ENCODE measurements at places on chromosomes 11 and 22. TPM values are rescaled to one million over a fixed set of nuclear protein-coding genes. Genes with fewer than 3 reads are reported as not detected.

DNA sequence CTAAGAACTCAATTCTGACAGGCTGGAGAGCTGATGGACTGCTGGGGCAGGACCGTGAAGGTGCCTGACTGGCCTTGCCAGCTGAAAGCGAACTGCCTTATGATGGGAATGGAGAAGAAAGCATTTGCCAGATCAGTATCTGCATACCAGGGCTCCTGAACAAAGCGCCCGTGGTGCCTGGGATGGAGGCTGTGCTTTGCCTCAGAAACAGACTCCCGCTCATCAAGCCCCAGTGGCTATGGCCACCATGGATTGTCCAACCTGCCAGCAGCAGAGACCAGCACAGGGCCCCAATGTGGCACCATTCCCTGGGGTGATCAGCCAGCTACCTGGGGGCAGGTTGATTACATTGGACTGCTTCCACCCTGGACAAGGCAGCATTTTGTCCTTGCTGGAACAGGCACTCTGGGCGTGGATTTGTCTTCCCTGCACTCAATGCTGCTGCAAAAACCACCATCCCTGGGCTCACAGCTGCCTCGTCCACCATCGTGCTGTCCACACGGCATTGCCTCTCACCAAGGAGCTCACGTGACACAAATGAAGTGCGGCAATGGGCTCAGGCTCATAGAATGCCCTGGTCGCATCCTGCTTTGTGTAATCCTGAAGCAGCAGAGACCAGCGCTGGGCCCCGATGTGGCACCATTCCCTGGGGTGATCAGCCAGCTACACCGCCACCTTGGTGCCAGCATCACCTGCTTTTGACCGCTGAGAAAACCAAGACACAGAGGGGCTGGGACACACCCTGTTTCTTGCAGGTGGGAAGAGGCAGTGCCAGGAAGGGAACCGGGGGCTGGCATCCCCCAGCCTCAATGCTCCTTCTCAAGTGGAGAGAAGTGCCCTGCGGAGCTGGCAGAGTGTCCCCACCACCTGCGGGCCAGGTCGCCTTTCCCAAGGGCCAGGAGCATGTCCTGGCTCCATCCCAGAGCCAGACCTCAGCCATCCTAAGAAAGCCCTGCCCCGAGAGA is 1367.5 kb downstream of the BRD1 start:
- DNase-seq: no peak

The OR4A15 gene
- total RNA-seq: not detected

DNA sequence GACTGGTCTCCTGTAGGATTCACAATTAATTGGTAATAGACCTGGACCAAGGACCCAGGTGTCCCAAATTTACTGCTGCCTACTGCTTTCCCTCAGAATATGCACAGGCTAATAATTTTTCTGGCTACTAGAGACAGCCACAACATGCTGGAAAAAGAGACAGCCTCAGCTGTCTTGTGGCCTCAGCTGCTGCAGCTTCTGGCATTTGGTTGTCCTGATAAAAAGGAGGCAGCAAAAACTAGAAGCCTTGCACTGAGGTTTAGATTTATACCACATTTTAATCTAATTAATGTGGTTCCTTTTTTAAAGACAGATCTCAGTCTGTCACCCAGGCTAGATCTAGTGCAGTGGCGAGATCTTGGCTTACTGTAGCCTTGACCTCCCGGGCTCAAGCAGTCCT is 89.8 kb downstream of the BTBD10 start:
- DNase-seq: no peak

The C22orf23 gene
- total RNA-seq: not detected

- no peak for DNase-seq
These were observed 798.4 kb upstream of the TENM4 start for GRCh38 chr11:80239217-80239616.

The SLC39A13 gene
- 34.7 TPM for total RNA-seq
